ENCODE measurements at places on chromosomes 2 and 18.

- peak; percentile 33 for DNase-seq
Measured at GRCh38 chr2:210199186-210199765, 26.0 kb downstream of the ACADL start.

- DNase-seq: peak; percentile 40
Measured at GRCh38 chr2:46845542-46846486, 69.8 kb downstream of the MCFD2 start.

DNA sequence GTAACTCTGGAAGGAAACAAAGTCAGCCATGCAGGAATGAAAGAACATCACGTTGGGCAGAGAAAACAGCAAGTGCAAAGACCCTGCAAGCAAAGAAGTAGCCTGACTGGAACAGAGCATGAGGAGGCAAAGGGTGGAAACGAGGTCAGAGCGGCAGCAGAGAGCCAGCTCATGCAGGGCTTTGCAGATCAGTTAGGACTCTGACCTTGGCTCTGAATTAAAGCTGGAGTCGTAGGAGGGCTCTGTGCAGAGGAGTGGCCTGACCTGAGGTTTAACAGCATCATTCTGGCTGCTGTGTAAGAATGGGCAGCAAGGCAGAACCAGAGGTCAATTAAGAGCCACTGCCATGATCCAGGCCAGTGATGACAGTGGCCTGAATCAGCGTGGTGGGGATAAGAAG is 220.7 kb downstream of the PRKCE start:
- peak; percentile 27 for DNase-seq

DNA sequence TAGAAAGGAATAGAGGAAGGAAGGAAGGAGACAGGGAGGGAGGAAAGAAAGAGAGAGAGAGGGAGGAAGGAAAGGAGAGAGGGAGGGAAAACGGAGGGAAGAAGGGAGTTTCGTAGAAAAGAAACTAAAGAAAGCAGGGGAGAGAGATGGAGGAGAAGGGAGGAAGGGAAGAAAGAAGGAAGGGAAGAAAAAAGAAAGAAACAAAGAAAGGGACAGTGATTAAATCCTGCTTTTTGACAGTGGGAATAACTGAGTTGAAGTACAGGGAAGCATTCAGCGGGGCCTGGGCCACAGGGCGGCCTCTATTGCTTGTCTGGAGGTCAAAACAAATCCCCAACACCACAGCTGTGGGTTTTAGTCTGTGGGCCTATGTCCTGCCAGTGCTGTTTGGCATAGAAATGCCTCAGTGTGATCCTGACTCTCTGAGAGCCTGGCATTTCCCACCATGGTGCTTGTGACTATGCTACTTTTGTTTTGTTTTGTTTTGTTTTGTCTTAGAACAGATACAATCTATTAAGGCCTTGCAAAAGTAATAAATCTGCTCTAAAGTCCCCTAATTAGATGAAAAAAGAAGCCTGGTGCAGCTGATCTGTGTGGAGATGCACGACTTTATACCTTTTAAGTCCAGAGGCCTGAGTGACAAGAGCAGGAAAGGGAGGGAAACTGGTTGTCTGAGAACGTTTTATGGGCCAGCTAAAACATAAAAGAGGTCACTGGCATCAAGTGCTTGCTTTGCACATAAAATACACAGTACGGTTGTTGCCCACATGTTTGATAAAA is 40.0 kb downstream of the IL1RL2 start:
- DNase-seq: no peak

DNA sequence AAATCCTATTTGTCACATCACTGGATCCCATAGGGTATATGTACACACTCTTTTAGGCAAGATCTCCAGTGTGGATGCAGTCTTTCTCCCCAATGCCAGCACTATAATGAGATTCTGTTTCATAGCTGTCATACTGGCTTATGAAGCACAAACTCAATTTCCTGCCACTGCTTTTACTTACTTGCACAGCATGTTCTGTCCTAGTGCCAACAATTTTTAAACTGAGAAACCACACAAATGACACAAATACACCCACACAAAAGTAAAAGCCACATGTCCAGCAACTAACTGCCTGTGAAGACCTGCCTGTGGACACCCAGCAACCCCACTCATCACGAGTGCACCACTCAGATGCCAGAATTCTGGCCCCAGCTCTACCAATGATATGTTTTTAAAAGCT is 29.6 kb upstream of the RNU4ATAC start:
- peak; percentile 88 for DNase-seq

DNA sequence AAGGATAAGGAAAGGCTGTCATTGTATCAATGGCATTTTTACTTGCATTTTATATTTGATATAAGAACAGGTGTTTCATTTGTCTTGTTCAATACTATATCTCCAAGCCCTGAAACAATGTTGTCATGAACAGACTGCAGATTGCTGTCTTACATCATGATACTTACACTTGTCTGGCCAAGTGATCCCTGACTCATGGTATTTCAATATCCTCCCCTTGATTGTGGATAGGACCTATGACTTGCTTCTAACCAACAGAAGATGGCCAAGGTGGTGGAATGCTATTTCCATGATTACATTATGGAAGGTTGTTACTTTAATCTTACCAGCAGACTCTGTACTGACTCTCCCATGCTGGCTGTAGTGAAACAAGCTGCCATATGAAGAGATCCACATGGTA is 471.1 kb downstream of the CCDC85A start:
- peak; percentile 63 for DNase-seq

GRCh38 chr2:129713337-129713736 is 266.1 kb upstream of the RAB6C start:
- DNase-seq: no peak

DNA sequence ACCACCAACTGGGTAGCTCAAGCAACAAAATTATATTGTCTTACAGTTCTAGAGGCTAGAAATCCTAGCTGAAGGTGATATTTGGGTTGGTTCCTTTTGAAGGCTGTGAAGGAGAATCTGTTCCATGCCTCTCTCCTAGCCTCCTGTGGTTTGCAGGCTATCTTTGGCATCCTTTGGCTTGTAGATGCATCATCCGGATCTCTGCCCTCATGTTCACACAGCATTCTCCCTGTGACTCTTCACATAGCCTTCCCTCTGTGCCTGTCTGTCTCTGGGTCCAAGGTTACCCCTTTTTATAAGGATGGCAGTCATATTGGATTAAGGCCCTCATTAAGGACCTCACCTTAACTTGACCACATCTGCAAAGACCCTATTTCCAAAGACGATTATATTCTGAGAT is 78.6 kb upstream of the MAP3K20 start:
- no peak for DNase-seq

DNA sequence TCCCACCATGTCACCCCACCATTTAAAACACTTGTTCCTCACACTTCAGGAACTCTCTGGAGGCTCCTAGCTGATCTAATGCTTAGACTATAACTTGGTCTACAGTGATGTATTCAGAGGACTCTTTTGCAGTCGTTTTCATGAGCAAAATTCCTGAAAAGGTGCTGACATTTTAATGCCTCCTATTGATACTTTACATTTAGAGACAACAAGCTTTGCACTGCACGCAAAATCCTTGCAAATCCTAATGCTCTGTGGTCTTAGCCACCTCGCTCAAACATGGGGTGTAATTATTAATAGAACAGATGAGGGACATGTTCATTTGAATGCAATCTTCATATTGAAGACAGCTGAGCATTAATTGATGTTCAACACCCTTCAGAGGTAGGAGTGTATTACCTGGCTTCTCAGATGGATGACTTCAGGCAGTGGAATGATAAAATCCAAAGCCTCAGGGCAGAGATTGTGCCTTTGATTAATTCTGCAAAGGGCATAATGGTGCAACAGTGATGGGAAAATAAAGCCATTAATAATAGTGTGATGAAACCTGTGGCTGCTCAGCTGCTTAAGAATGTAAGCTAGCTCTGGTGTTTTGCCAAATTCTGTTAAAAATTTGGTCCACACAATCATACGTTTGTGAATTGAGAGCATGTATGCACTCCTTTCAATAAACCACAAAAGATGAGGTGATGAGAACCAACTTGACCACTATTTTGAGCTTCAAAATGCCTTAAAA is 5.4 kb downstream of the CTAGE1 start:
- peak; percentile 82 for DNase-seq

DNA sequence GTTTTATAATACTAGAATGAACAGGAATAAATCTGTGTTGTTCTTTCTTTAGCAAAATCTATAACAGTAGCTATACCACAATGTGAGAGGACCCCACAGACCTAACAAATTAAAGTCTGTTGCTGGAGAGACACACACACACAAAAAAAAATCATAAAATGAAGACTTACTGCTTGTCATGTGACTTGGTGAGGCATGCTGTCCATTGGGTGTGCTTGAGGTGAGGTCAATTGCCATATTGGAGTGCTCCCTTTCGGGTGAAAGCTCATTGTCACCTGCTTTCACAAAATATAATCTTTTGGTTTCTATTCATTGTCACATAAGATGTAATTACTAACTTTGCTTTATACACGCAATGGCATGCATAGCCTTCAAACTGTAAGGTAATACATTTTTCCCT is 3.9 kb downstream of the IKZF2 start:
- DNase-seq: peak; percentile 22

DNA sequence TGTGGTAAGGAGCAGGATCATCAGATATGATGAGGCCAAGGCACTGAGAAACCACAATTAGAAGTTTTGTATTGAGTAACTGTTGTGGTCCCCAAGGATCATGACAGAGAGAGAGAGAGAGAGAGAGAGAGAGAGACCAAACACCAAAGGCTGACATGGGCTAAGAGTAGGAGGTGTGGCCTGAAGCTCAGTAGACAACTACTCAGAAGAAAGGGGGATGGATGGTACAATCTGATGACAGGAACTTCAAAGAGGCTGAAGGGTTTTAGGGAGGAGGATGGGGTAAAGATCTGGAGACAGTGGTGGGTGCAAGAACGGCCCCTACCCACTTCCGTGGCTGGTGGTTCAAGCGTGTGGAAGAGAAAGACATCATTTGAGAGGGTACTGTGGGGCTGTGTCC is 135.0 kb downstream of the DCDC2C start:
- DNase-seq: no peak

GRCh38 chr2:47833516-47833968 is 50.6 kb downstream of the MSH6 start:
- DNase-seq: no peak

DNA sequence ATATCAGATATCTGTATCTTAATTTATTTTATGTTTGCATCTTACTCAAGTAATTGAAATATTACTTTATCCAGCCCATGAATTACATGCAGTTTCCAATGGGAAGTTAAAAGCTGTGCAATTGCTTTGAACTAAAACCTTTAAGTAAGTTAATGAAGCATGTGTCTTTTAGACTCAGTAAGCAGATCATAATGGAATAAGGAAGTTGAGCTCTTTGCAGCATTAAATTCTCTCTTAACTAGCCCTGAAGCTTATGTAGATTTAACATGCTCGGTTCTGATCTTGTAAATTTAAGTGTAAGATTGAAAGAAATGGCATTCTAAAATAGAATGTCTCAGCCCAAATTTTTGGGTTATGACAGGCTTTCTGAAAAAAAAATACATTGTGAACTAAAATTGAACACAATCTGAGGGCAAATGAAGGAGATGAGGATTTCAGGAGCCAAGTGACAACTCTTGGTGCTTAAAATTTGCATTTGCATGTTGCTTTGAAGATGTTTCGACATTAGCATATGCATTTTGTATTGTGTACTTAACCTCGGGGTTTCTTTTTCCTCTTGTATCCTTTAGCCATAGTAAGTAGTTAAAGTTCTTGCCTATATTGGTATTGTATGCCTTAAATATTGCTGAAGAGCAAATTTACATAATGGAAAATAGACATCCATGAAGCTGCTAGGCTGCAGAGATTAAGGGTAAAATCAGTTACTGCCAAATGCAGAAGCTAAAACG is 297.8 kb upstream of the KCNJ3 start:
- DNase-seq: no peak

DNA sequence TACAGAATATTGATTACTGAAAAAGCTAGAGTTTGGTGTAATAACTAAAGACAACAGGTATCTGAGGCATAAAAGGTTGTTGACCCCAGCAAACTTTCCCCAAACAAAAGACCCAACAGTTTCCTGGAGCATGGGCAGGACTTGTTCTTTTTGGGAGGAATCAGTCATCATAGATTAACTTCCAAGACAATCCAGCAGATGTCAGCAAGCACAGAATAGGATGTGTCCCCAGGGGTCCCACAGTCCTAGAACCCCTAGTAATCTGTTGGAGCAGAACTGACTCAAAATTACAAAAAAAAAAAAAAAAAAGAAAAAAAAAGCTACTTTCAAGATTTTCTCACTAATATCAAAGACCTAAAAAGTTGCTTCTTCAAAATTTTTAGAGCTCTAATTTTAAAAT is 564.7 kb upstream of the SLC39A10 start:
- no peak for DNase-seq

GRCh38 chr18:24398540-24398939 is 916 bp upstream of the OSBPL1A start:
- peak; percentile 51 for DNase-seq

DNA sequence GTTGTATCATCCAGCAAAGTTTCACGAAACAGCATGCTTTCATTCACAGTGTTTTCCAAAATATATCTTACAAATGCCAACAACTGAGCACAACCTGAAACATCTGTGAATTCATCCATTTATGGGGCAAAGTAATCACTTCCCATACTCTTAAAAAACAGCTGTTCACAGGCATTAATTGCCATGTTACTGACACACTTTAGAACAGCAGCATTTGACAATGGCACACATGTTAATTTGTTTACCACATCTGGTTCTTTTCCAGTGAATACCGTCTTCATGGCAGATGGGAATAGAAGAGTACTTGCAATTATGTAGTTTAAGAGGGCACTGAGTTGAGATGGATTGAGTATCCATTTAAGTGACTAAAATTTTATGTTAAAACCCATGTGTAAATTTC is 347.4 kb upstream of the LRP1B start:
- DNase-seq: no peak

- DNase-seq: no peak
Measured at GRCh38 chr18:27577265-27577664, 392.2 kb upstream of the CHST9 start.

DNA sequence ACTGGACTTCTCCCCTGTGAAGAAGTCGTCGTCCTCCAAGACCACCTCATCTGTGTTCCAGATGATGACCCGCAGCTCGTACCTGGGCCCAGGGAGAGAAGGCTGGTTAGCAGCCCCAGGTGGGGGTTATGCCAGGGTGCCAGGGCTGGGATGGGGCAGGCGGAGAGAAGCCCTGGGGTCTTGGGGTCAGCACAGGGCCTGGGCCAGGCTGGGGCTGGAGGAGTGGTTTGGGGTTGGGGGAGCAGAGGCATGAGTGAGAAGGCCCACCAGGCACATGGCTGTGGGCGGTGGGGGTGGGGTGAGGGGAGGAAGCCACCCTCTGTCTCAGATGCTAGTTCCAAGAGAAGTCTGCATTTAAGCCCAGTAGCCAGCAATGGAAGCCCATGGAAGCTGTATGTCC is 15.8 kb downstream of the OTOF start:
- DNase-seq: no peak

DNA sequence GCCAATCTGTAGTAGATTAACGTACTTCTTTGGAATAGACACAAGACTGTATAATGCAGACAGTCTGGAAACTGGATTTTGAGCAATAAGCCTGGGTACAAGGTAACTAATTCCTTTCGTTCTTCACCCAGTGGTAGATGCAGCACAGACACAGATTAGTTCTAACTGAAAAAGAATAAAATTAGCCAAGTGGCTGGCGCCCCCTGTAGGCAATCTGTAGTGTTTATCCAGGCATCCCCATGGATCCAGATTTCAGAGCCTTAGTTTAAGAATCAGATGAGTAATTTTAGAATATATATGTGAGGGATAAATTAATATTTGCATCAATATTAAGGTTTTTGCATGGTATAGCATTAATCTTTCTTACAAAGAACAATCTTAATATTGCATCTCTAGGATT is 563.9 kb downstream of the DCC start:
- no peak for DNase-seq
